ENCODE measurements at places on chromosomes 12 and 14.

DNA sequence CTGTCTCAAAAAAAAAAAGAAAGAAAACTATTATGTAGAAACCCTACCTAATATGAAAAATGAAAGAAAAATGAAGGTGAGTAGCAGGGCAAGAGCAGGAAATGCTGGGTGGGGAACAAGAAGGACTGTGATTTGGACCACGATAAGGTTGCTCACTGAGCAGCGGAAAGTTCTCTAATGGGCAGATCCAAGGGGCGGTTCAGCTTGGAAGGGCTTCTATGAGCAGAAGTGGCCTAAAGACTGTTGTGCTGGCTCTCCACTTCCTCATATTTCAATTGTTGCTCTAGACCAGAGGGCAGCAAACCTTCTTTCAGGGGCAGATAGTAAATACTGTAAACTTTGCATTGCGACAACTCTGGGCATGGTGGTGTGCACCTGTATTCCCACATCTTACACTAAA lies 16.3 kb upstream of the NFYB start:
- no peak for DNase-seq

GRCh38 chr14:85316701-85317410 lies 213.1 kb upstream of the FLRT2 start:
- DNase-seq = no peak

GRCh38 chr12:75937486-75937885 lies 94.1 kb downstream of the PHLDA1 start:
- DNase-seq = no peak

DNA sequence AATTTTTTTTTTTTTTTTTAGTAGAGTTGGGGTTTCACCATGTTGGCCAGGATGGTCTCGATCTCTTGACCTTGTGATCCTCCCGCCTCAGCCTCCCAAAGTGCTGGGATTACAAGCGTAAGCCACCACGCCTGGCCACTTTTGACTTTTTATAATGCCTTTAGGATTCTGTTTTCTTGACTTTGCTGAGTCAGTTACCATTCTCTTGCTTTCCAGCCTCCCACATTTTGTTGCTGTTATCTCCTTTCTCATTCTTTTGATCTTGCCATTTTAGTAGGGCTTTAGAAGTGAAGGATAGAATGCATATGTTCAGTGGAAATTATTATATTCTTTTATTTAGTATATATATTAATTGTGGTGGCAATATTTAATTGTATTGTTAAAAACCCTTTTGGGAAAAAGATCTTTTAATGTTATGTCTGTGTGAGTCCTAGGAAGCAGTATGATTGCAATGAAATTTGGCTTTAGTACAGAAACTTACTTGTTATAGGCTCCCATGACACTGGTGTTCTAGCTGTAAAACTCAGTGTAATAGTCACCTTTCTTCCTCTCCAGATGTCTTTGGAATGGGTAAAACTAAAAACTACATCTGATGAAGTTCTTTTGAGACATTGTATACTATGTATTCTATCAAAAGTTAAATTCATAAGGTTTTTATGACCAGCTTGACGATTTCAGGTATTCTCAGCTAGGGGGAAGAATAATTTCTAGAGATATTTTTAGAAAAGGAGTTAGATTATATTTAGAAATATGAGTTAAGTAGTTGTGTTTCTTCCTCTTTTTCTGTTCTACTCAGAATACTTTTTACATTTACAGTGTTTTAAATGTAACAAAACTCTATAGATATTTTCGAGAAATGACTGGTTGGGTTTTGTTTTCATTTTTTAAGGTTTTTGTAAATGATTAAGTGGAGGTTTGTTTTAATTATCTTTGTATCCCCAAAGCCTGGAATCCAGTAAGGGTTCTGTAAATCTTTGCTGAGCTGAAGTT lies 74.7 kb downstream of the APAF1 start:
- no peak for DNase-seq

- DNase-seq = no peak
Observed at GRCh38 chr12:101785671-101786070, 45.1 kb downstream of the GNPTAB start.

DNA sequence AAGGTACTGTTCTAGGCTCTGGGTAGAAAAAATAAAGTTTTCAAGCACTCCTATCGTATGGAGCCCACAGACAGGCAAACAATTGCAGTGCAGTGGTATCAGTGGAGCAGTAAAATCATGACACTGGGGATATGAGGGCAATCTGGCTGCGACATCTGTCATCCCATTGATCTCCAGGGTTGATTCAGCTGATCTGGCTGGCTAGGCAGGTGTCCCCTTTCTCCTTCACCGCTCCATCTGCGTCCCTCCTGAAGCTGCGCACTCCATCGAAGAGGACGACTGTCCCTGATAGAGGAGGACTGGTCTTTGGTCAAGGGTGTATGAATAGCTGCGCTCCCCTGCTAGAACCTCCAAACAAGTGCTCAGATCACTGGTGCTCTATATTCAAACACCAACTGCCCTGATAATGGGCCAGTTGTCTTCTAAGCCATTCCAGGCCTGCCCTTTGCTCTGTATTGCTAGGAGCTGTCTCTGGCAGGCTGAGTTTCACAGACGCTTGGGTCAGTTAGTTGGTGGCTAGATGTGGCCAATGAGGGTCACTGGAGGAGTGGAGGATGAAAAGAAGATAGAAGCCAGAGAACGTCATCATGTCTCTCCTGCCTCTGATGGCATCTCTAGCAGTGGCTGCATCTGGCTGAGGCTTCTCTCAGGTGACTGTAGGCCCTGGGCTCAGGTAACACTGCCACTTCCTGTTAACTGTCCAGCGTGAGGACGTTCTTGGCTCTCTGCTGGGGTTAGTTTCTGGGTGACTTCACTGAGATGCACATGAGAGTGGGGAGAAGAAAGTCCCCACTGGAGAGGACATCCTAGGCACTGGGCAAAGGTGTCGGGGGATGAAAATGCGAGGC lies 205.0 kb upstream of the FOXN3 start:
- DNase-seq = no peak
